Skeletal muscle tissue (tissue), 5 donors: ENCODE measurements at places on chromosomes 6 and 20. TPM values are rescaled to one million over a fixed set of nuclear protein-coding genes. Genes with fewer than 3 reads are reported as not detected.

Gene PRRT1
- total RNA-seq: not detected

Gene DEFB115
- total RNA-seq: not detected

Gene SIRPG
- total RNA-seq: under 0.01 TPM

Gene MYCT1
- 12.0 TPM for total RNA-seq

Gene HRH3
- total RNA-seq: 0.52 TPM

Gene RALGAPA2
- 15.7 TPM for total RNA-seq

Gene KIFC1
- 12.0 TPM for total RNA-seq

Gene HLA-DQB1
- 7.8 TPM for total RNA-seq

Gene PTCHD4
- 0.52 TPM for total RNA-seq

Gene GGTLC1
- total RNA-seq: not detected

Gene SYNE1
- 195 TPM for total RNA-seq

Gene BACH2
- total RNA-seq: 3.7 TPM

Gene FAM110A
- 7.3 TPM for total RNA-seq

Gene MICB
- total RNA-seq: 0.52 TPM

Gene TAAR8
- not detected for total RNA-seq

Gene VSTM2L
- not detected for total RNA-seq

Gene RHAG
- 1.6 TPM for total RNA-seq

Gene SRMS
- not detected for total RNA-seq

Gene PRL
- 1.0 TPM for total RNA-seq

Gene GABRR1
- total RNA-seq: 0.52 TPM
